ENCODE measurements at places on chromosomes 1 and 21.

- DNase-seq, result no peak
Observed at GRCh38 chr21:35100349-35100811, 51.3 kb upstream of the RUNX1 start.

- DNase-seq, result no peak
Observed at GRCh38 chr1:231666937-231667608, 40.5 kb downstream of the DISC1 start.

GRCh38 chr1:3070309-3070643, 1.3 kb downstream of the PRDM16 start:
- DNase-seq, result no peak

DNA sequence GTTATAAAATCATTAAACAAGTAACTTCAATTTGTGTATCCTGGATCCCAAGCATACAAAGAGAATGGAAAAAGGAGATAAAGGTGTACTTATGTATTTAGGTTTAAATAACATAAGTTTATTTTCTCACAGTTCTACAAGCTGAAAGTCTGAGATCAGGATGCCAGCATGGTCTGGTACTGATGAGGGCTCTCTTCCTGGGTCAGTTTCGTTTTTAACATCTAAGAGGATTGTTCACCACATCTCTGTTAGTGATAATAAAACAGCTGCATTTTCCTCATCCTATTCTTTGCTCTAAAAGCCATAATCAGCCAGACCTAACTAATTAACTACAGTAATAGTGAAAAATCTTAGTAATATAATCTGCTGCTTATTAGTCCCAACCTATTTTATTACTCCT, 5.2 kb downstream of the EGLN1 start:
- no peak for DNase-seq

- no peak for DNase-seq
Observed at GRCh38 chr1:51369171-51369570, 38.8 kb upstream of the TTC39A start.
